ENCODE measurements at places on chromosomes 4 and X. TPM values are rescaled to one million over a fixed set of nuclear protein-coding genes. Genes with fewer than 3 reads are reported as not detected.

- DNase-seq: no peak
Measured at GRCh38 chr4:167020410-167020809, 213.9 kb downstream of the SPOCK3 start.

DNA sequence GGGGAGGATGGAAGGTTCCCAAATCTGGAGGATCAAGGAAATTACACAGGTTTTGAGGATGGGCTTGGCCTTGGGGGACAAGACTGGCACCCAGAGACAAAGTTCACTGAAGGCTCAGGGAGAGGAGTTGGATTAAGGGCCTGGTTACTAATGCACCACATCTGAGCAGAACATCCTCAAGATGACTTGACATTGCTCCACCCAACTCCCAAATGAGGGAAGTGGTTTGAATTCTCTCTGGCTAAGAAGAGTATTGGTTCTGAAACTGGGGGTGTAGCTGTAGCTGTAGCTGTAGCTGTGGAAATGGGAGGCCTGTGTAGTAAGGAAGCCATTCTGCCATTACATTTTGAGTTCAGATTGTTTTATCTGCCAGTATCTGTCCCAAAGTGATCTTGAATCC is 129.4 kb downstream of the RASL11B start:
- DNase-seq: no peak

DNA sequence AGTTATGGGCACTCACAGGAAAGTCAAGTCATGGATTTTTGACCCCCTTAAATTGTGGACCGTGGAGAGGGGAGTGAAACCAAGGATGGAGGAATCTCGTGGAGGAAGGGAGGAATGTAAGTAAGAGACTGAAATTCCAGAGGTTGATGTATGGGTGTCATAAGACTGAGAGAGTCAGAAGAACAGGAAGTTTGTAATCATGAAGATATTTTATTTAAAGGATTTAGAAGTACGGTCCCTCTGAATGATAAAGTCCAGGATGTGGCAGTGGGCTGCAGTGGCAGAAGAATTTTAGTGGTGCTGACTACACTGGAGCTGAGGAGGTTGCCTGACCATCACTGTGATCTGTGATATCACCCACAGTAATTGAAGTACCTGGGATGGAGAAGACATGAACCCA is 57.8 kb downstream of the DCLK2 start:
- DNase-seq: peak; percentile 72

DNA sequence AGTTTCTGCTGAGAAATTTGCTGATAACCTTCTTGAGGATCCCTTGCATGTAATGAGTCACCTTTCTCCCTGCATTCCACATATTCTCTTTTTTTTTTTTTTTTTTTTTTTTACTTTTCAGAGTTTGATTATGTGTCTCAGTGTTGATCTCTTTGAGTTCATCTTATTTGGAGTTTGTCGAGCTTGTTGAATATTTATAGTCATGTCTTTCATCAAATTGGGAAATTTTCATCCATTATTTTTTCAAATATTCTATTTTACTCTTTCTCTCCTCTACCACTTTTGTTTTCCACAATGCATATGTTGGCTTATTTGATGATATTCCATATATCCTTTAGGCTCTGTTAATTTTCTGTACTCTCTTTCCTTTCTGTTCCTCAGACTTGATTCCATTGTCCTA is 136.1 kb downstream of the MAD2L1 start:
- peak; percentile 8 for DNase-seq

DNA sequence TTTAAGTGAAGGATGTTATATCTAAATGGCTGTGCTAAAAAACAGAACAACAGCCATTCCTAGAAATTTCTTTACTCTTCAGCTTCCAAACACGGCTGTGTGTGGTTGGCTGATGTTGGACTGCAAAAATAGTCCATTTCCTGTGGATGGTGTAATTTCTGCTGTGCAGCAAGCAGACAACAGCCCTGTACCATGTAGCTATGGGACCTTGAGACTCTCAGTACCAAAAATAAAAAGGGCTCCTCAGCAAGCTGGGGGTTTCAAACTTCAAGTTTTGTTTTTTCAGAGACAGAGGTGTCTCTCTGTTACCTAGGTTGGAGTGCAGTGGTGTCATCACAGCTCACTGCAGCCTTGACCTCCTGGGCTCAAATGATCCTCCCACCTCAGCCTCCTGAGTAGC is 18.1 kb downstream of the CD40LG start:
- DNase-seq: no peak

- DNase-seq: peak; percentile 81
Measured at GRCh38 chr4:128812442-128813235, 3.1 kb downstream of the JADE1 start.

GRCh38 chrX:14015294-14015693 is 14.4 kb downstream of the GEMIN8 start:
- no peak for DNase-seq

DNA sequence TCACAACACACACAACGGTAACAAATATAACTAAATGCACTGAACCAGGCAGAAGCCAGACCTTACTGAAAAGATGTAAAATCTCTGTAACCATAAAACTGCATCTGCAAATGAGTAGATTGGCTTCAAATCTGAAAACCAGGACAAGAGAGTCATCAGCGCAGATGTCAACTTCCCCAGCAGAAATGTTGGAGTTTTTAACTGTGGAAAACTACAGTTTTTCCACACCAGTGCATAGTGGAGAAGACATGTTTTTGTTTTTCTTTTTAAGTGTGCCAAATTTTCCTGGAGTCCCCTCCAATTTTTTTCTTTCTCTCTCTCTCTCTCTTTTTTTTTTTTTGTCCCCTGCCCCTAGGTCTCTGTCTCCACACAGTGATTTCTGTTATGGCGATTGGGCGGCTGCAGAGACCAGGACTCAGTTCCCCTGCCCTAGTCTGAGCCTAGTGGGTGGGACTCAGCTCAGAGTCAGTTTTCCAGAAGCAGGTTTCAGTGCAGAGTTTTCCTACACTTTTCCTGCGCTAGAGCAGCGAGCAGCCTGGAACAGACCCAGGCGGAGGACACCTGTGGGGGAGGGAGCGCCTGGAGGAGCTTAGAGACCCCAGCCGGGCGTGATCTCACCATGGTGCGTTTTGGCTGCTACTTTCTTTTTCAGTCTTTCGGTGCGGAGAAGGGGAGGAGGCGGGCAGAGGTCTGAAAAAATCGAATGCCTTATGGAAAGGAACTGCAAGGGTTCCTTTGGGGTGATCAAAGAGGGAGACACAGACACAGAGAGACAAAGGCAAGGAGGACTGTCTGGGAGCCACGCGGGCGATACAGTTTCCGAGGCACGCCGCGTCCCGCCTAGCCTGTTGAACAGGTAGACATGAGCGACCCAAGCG is at the start of gene GUCY1A1:
Gene GUCY1A1, plus strand, starts transcription at position 505 of the 878 bp plus-strand sequence. CDS start 30,020 bp downstream, outside the sequence.
- no peak for DNase-seq

GRCh38 chrX:63702556-63702955 is 82.5 kb downstream of the ARHGEF9 start:
- DNase-seq: no peak

DNA sequence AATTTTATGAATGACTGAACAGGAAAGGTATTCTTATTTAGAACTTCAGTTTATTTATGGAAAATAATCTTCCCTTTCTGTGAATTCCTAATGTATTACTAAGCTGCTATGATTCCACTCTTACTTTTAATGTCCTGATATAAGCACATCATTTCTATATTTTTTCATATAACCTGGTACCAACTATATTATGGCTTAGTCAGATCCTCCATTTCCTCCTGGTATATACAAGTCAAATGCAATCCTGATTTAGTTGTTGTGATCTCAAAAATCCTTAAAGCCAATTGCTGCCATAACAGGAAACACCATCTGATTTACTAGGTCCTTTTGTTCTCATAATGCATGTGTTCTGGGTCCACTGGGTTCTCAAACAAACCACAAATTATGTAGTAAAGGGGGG is 26.8 kb downstream of the TRMT2B start:
- DNase-seq: peak; percentile 58

GRCh38 chrX:34909151-34909550 is 33.4 kb upstream of the FAM47B start:
- DNase-seq: no peak

DNA sequence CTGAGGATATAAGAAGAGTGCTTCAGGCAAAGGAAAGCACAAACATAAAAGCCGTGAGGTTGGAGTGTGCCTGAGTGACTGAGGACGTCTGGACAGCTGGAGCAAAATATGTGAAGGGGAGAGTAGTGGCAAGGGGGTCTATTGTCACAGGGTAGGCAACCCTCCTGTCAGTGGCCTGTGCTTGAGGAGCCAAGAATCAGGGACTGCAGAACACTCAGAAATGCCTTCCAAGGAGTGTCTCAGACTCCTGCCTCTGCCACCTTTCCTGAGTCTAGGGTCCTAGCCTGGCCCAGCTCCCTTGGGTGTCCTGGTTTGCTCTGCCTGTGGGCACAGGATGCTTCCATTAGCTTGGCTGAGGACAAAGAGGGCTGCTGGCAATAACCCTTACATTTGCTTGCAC is 152.5 kb upstream of the PJA1 start:
- DNase-seq: no peak

DNA sequence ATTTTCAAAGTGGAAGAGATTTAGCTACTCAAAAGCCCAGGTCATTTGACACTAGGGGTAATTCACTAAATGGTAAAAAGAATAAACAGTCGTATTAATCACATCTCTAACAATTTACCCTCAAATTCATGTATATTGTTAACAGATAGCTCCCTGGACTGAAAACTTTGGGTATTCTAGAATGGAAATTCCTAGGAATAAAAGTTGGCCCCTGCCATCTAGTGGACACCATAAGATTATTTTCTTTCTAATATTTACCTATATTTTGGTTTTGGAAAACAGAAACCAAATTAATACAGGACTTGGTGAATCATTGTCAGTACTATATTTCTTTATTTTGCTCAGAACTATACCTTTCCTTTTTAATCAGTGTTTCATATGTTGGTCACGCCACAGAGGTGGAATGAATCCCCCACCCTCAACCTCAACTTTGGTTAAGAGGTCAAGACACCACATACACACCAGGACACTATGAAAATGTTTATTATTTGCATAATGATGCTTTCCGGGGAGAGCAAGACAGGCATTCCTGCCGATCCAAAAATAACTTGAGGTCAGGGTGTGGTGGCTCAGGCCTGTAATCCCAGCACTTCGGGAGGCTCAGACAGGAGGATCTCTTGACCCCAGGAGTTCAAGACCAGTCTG is 96.2 kb upstream of the APOOL start:
- DNase-seq: peak; percentile 5

DNA sequence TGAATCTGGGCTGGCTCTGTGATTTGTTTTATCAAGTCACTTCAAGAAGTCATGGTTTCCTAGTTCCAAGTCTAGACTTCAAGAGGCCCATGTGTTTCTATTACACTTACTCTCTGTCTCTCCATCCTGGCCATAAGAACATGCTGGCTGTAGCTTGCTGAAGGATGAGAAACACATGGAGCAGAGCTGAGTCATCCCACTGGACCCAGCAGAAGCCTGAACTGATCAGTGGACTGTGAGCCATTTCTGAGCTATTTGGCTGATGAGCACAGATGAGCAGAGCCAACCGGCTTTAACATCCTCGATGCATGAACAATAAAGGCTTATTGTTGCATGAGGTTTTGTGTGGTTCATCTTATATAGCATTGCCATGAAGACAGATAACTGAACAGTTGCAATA is 290.6 kb upstream of the BOD1L1 start:
- DNase-seq: peak; percentile 100

GRCh38 chr4:6322761-6323566 is 53.3 kb downstream of the WFS1 start:
- DNase-seq: no peak

DNA sequence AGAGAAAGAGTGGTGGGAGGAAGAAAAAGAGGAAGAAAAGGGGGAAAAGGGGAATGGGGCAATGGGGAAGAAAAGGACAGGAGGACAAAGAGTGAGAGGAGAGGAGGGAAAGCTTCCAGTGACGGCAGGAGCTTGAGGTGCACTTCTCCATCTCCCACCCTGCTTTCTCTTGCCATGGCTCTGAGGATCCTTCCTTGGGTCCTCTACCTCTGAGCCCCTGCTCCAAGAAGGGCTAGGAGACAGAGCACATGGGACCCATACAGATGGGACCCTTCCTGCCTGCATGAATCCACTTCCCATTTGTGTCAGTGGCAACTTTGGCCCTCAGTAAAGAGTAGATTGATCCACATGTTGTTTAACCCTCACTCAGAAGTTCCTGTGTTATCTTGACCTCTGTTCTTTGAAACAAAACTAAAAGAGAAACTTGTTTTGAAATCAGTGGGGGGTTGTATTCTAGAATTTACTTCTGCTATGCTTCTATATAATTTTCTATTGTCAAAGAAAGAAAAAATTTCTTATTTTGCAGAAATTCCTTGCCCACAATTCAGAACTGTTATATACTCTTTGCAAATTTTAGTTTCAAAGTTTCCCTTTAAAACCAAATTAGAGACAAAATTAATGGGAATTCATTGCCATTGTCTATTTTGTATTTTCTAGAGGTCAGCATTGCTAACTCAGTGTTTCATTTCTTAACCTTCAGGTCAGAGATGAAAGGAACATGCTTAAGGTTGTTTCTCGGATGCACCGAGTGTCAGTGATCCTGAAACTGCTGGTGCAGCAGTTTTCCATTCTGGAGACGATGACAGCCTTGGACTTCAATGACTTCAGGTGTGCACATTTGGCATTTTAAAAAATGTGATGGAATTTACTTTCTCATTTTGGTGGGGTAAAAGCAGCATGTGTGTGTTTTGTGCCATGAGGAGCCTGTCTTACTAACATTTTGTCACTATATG is 5.0 kb downstream of the TDO2 start:
- DNase-seq: no peak

DNA sequence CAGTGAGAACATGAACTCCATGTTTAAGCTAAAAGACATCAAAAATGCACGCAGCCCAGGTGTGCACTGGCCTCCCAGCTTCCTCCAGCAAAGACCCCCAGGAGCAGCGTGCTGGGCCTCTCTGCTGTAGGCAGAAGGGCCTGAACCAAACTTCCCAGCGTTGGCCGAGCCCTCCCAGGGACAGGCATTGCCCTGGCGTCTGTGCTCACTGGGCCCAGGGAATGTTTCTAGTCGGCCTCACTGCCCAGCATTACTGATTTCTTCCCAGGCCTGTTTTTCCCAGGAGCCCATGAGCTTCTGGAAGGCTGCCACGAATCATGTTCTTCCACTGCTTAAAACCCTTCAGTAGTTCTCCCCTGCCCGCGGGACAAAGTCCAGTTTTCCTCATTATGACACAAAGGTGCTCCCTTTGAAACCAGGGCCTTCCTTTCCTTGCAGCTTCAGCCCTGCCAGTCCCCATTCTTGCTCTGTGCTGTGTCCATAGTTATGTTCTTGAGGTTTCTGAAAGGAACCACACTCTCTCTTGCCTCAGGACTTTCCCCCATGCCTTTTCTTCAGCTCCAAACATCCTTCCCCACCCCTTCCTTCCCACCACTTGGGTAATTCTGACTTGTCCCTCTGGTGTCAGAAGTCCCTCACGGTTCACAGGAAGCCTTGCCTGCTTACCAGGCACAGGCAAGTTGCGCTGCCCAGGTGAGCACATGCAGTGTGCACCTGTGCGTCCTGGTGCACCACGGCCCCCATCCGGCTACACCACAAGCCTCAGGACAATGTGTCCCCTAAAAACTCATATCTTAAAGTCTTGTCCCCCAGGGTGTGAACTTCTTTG is 93.4 kb upstream of the ENPP6 start:
- no peak for DNase-seq

ASB11 gene
- not detected for polyA plus RNA-seq

FGF13 gene
- polyA plus RNA-seq: not detected

MEPE gene
- polyA plus RNA-seq: not detected

TRIM61 gene
- 1.6 TPM for polyA plus RNA-seq

CPE gene
- 11.8 TPM for polyA plus RNA-seq

P2RY8 gene
- not detected for polyA plus RNA-seq

ARMCX4 gene
- 4.2 TPM for polyA plus RNA-seq

DKC1 gene
- polyA plus RNA-seq: 49.9 TPM

MGARP gene
- polyA plus RNA-seq: 34.7 TPM

GYG2 gene
- 9.6 TPM for polyA plus RNA-seq

SPANXA2 gene
- polyA plus RNA-seq: not detected

STOX2 gene
- polyA plus RNA-seq: 1.8 TPM

BANK1 gene
- 0.51 TPM for polyA plus RNA-seq
